ENCODE measurements at places on chromosomes 5 and 9.

DNA sequence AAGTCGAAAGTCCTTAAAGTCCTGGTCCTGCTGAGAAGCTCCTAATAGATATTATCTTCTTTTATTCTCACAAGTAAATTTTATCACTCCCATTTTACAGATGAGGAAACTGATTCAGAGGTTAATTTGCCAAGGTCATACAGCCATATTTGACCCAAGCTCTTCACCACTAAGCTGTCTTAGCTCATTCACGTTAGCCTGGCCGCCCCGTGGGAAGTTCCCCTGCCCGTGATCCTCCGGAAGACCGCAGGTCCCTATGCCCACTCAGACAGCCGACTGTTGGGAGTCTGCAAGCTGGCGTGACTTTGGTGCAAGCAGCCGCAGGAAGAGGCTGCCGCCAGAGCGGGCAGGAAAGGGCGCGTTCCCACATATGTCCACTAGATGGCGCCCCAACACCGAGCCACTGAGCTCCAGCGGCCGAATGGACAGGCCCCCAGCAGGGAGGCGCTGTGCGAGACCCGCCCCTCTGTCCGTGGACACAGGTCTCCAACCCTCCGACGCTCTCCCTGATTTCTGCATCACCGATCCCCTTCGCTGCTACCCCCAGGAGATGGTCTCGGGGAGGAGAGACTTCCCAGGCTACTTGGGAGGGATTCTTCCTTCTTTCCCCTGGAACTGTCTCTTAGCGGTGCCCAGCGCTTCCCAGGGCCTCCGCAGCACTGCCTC is 10.0 kb upstream of the ARAP3 start:
- peak; percentile 79 for DNase-seq

- no peak for DNase-seq
These were observed at the start of gene OLFML2A for GRCh38 chr9:124776954-124777648. Gene OLFML2A (plus strand): TSS chr9:124777133. CDS start chr9:124777271, 138 bp downstream.

- DNase-seq, result no peak
These were observed 108.8 kb upstream of the RAPGEF1 start for GRCh38 chr9:131848570-131849160.

- no peak for DNase-seq
These were observed 9.6 kb upstream of the MSX2 start for GRCh38 chr5:174714751-174715150.

- no peak for DNase-seq
These were observed 60.1 kb downstream of the AMBP start for GRCh38 chr9:114017741-114018715.

GRCh38 chr9:85053206-85053786 is 383.8 kb downstream of the NTRK2 start:
- DNase-seq, result no peak

DNA sequence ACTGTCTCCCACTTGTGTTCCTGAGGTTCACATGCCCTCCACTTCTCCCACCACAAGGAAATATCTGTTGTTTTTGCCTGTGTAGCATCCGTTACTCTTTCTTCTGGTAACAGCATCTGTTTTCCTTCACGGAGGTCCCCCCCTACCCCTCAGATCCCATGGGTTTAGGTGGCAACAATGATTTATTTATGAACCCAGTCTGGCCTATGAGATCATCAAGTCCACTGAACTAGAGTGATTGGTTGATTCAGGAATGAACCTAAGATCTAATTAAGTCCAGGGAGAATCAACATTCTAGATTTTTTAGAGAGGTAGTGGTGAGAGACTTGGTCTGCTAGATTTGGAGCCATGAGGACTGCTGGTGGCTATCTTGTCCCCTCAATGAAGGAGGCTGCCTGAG is 166.8 kb downstream of the NR3C1 start:
- no peak for DNase-seq

DNA sequence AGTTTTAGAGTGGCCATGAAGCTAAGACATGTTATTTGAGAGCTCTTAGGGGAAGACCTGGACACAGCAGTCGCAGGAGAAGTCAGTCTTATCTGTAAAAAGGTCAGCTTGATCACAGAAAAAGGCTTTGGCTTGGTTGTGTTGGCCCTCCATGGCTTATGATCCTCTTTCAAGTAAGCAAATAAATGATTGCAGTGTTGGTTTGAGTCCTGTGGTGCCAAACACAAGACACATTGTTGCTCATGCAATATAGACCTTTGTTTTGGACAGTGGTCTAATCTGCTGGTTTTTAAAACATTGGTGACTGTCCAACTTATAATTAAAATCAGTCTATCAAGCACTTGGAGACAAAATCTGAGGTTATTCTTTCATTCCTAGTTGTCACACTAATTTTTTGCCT is 54.0 kb downstream of the DOCK8 start:
- DNase-seq, result no peak

GRCh38 chr9:120889606-120890271 is 12.8 kb upstream of the PHF19 start:
- DNase-seq, result no peak

DNA sequence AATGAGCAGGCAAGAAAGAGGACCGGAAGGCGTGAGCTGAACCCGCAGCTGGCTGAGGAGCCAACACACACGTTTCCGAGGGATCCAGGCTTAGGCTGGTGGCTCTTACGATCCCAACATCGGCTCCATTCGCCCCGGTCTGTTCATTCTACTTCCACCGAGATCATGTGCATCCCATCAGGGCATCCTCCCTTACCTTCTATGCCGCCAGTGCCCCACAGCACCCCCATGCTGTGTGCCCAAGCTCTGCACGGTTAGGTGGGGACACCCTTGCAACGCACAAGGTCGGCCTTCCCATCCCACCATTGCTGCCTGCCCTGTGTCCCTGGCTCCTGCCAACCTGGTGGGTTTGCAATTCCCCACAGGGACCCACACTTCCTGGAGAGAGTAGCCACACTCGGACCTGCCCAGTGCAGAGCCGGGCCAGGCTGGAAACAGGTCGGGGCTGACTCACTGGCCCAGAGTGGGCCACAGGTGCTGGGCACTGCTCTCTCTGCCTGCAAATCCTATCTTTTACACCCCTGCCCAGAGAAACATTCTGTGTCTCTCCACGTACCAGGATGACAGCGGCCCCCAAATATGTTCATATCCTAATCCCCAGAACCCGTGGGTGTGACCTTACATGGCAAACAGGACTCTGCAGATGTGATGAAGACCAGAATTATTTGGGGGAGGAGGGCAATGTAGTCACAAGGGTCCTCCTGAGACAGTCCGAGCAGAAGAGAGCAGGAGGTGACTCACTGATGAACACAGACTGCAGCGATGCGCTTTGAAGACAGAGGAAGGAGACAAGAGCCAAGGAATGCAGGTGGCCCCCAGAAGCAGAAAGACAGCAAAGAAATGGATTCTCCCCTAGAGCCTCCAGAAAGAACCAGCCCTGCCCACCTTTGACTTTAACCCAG is 182.2 kb downstream of the AUH start:
- no peak for DNase-seq

DNA sequence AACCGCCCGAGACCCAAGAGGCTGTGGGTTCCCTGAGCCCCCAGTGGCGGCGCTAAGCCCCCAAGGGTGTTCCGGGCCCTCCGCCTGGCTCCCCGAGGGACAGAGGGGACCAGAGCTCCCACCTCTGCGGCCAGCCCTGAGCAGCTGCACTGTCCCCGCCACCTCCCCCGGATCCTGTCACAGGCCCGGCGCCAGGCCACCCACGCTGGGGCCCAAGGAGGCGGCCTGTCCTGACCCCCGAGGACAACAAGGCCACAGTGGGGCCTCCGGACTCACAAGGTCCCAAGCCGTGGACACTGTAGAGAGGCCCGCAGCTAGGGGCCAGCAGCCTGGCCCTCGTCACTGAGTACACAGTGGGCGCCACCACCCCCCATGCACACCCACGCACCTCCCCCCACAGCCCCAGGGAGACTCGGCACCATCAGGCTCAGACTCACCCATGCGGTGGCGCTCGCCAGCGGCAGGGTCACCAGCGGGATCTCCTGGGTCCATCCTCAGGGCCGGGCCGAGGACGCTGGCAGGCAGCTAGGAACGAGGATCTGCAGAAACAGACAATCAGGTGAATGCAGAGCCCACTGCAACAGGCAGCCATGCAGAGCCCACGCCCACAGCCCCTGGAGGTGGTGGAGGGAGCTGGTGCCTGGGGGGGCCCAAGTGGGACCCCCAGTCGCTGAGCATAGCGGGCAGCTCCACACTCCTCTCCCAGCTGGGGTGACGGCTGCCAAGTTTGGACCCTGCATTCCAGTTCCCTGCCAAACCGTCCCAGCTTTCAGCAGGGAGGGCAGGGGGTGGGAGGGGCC is 27.9 kb downstream of the EXD3 start:
- DNase-seq, result no peak
